ENCODE measurements at places on chromosomes 6 and 20.
A peak's percentile ranks its signal among the peaks of the same experiment; 100 is the strongest.

DNA sequence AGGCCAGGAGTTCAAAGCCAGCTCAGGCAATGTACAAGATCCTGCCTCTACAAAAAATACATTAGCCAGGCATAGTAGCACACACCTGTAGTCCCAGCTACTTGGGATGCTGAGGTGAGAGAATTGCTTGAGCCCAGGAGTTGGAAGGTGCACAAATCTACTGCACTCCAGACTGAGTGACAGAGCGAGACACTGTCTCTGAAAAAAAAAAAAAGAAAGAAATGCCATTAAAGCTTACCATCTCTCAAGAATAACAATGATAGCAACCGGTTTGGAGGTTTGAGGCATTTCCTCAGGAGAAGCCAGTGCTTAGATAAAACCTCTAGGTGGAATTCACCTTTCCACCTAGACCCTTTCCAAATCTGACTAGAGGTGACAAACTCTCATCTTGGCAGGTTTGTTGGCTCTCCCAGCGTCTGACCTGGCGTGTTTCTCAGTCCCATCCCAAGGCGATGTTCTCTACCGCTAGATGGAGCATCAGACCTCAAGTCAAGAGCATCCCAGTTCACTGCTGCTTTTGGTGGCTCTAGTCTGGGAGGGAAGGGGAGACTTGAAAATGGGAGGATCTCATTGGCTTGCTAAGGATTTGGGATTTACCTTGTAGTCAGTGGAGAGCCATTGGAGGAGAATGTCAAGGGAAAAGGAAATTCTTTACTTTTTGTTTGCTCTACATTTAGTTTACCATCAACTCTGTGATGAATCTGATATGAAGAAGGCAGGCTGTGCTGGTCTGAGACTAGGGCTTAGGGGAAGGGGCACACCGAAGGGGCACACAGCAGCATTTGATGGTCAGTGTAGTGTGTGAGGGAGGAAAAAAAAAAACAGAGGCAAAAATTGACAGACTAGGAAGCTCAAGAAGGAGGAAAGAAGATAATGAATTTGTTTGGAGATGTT is 67.9 kb downstream of the NCOA7 start:
- DNase-seq = no peak

- peak; percentile 78 for DNase-seq
These were observed 12.9 kb downstream of the SLC9A8 start for GRCh38 chr20:49825521-49826033.

DNA sequence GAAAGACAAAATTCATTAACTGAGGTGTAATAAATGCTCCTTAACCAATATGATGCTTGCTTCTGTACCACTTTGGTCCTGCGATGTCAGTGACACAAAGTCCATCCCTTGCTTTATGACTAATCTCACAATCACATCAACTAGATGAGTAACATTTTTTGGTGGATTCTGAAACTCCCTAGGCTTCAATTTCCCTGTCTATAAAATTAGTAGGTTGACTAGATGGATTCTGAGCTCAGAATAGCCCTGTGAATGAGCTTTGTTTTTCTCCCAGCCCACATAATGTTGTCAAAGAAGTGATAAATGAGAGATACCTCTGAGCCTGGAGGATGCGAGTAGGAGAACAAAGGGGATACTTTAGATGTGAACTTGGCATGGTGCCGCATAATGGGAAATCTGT is 9.1 kb downstream of the TXLNB start:
- DNase-seq = no peak

GRCh38 chr20:10504994-10505730 is 70.1 kb downstream of the SLX4IP start:
- no peak for DNase-seq

DNA sequence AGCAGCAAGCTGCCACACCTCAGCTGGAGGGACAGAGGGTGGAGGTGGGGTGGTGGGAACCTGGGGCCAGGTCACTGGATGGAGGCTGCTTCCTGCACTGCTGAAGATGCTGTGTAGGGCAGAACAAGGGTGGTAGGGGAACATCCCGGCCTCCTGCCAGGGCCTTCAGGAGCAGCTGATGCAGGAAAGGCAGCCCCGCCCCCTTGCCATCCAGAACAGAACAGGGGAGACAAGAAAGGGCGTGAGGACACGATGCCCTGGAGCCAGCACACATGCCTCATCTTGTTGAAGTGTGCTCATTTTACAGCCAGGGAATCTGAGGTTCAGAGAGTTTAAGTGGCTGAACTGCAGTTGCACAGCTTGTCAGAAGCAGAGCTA is 43.1 kb upstream of the PHACTR3 start:
- peak; percentile 66 for DNase-seq

GRCh38 chr20:50872560-50873425 is 58.4 kb downstream of the ADNP start:
- no peak for DNase-seq

- DNase-seq = no peak
These were observed 110.6 kb downstream of the UBE3D start for GRCh38 chr6:82954937-82955577.

- no peak for DNase-seq
These were observed 143.5 kb upstream of the MARCKS start for GRCh38 chr6:113713665-113714064.

DNA sequence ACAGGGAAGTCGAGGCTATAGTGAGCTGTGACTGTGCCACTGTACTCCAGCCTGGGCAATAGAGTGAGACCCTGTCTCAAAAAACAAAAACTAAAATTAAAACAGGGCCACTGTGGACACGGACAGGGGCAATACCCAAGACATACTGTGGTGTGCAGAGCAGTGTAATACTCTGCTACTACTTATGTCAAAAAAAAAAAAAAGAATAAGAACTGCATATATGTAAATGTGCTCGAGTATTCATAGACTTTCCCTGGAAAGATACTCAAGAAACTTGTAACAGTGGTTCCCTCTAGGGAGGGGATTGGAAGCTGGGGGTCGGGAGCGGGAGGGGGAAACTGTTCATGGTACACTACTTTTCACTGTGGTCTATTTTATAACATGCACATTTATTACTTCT is 15.9 kb downstream of the SPDEF start:
- no peak for DNase-seq

GRCh38 chr6:87617405-87617804 is 27.5 kb downstream of the ORC3 start:
- no peak for DNase-seq

DNA sequence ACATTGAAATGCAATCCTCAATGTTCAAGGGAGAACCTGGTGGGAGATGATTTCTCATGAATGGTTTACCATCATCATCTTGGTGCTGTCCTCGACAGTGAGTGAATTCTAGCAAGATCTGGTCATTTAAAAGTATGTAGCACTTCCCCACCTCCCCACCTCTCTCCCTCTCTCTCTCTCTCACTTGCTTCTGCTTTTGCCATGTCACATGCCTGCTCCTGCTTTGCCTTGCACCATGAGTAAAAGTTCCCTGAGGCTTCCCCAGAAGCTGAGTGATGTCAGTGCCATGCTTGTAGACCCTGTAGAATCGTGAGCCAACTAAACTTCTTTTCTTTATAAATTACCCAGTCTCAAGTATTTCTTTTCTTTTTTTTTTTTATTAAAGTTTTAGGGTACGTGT is 60.5 kb downstream of the DST start:
- DNase-seq = no peak

- DNase-seq = peak; percentile 98
These were observed 102.7 kb upstream of the AHI1 start for GRCh38 chr6:135600086-135600702.

GRCh38 chr20:62825986-62826645 is 9.3 kb downstream of the COL9A3 start:
- DNase-seq = no peak

DNA sequence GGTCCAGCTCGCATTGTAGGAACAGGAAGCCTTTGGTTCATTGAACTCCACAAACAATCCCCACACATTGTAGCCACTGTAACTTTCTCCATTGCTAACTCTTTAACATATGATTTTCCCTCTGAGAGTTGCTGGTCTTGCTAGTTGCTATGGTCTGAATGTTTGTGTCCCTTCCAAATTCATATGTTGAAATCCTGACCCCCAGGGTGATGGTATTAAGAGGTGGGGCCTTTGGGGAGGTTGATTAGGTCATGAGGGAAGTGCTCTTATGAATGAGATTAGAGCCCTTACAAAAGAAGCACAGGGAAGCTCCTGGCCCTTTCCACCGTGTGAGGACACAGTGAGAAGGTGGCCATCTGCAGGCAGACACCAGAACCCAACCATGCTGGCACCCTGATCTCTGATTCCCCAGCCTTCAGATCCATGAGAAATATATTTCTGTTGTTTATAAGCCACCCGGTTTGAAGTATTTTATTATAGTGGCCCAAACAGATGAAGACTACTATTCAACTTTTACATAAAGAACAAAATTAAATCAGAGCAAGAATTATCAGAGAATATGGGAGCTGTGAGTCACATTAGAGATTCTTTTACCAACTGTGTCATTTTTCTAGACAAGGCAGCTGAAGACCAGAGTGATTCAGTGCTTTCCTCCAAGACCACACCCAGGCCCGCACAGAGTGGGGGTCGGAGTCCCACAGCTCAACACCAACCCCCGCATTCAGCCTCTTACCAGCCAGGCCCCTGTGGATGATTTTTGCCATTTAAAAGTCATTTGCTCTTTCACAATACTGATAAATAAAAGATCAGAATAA is 143.0 kb downstream of the SAMD5 start:
- DNase-seq = no peak

GRCh38 chr6:89562093-89562973 is 76.2 kb downstream of the LYRM2 start:
- no peak for DNase-seq

DNA sequence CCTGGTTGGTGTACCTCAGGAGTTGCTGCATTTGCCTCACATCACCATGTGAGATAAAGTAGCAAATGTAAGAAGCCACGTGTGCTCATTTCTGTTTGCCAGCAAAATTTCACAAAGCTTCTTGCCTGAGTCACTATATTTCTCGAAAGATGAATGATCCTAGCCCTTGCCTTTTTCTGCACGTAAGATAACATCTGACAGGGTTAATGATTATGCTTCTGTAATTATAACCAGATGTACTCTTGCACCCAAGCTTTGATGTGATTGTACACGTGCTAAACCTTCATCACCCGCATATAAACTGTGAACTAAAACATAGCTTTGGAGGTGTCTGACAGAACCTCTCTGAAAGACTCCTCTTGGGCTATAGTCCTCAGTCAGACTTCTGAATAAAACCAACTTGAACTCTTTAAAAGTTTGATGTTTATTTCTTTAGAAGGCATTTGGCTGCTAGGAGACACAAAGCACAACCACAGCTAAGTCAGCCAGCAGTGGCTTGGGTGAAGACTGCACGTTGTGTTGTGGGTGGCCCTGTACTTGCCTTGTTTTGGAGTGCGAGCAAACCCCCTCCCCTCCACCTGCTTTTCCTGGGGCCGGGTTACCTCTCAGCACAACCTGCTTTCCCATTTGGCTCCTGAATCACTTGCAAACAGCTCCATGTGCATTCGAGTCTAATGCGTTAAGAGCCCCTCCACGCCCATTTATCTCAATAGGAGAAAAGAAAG is 19.3 kb downstream of the PROKR2 start:
- no peak for DNase-seq

GRCh38 chr20:59752704-59753460 is 148.5 kb downstream of the PHACTR3 start:
- no peak for DNase-seq

DNA sequence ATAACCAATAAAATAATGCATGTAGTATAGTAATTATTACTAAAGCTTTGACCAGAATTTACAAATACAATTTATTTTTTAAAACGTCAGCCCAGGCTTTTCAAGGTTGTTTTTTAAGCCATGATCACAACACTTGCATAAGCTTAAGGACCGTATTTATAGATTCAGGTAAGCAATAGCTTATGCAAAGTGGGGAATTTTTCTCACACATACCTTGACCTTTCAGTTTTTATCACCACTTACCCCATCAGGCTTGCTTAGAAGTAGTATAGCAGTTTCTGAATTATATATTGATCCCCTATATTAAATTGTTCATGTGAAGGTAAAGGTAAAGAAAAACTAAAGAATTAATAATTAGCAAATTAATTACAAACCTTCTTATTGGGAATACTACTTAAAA is 232.3 kb upstream of the FKBP1C start:
- DNase-seq = no peak

All from NCI-H1105 treated with DMSO at 0.1 percent for 48 hours (cell line).